ENCODE measurements at places on chromosomes 1 and 21.

DNA sequence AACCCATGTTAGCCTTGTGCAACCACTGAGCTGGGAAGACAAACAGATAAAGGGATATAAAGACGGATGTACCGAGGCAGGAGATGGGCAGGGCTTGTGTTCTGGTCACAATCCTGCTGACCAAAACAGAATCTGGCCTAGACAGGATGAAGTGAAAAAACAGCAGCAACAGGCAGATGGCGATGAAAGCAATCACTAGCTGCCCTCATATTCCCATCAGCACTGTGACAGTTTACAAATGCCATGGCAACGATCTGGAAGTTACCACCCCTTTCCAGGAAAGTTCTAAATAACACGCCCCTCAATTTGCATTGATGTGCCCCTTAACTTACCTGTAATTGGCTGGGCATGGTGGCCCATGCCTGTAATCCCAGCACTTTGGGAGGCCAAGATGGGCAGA, 40.6 kb upstream of the CD46 start:
- DNase-seq: peak; percentile 3

- no peak for DNase-seq
Observed at GRCh38 chr1:8111560-8111959, 85.5 kb upstream of the ERRFI1 start.

GRCh38 chr1:164033782-164034181, 525.2 kb upstream of the PBX1 start:
- no peak for DNase-seq

- no peak for DNase-seq
Observed at GRCh38 chr1:22738069-22738435, 27.4 kb downstream of the EPHB2 start.

GRCh38 chr1:27430903-27431600, 38.6 kb downstream of the GPR3 start:
- DNase-seq: peak; percentile 80
